M059J (cell line): ENCODE measurements at places on chromosomes 6 and 20. TPM values are rescaled to one million over a fixed set of nuclear protein-coding genes. Genes with fewer than 3 reads are reported as not detected.
A peak's percentile ranks its signal among the peaks of the same experiment; 100 is the strongest.

Gene RARS2
- total RNA-seq = 23.8 and 28.5 TPM in 2 replicates

Gene GPX5
- total RNA-seq = not detected in 2 replicates

Gene KIFC1
- total RNA-seq = 130 and 159 TPM in 2 replicates

GRCh38 chr6:72175916-72176315, 289.6 kb downstream of the RIMS1 start:
- DNase-seq = no peak

- DNase-seq = peak; percentile 77
These were observed 42.1 kb downstream of the SMAP1 start for GRCh38 chr6:70709826-70710225.

GRCh38 chr6:165820934-165821333, 157.9 kb upstream of the PDE10A start:
- no peak for DNase-seq

DNA sequence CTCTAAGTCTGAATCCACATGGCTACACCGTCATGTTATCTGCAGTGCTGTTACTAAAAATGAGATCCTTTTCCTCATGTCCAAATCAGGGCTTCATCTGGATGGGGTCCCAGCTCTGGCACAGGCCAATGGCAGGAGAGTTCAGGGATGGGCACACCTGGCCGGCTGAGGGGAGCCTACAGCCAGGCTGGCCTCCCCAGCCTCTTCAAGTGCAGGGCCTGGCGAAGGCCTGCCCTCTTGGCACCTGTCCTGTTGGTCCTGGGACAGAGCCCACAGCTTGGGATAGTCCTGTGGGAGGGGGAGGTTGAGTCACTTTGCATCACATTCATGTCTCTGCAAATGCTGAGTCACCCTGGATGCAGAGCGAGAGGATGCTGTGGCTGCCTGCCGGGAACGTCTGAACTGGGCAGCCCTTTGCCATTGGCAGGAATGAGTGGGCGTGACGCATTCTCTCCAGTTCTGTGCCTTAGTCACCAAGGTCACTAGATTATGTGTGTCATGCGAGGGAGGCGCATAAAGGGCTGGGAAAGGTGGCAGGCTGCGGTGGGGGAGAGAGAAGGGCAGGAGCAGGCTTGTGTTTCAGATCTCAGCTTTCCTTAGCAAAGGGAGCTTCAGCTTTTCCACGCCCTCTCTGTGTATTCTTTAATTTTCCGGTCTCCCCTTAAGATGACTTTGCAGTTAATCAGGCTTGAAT, 223.2 kb upstream of the ECI2 start:
- DNase-seq = peak; percentile 100

DNA sequence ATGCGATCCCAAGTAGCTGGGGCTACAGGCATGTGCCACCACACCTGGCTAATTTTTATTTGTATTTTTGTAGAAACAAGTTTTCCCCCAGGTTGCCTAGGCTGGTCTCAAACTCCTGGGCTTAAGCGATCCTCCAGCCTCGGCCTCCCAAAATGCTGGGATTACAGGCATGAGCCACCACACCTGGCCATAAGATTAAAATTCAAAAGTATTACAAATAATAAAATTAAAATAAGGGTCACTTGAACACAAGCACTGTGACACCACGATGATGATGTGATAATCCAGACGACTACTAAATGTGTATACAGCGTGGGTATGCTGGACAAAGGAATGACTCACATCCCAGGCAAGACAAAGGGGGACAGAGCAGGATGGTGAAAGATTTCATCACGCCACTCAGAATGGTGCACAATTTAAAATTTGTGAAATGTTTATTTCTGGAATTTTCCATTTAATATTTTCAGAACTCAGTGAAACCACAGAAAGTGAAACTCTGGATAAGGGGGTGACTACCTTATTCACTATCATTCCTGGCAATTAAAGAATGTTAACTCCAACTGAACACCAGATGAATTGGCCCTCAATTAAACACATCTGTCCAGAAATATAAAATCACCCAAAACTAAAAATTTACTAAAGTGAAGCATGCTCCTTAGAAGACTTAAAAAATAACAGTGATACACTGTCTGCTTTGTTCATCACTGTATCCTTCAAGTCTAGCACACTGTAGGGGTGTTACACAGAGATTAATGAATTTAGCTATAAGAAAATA, 13.1 kb downstream of the B4GALT5 start:
- peak; percentile 88 for DNase-seq

GRCh38 chr20:427849-428657, 20.0 kb downstream of the RBCK1 start:
- DNase-seq = no peak
